ENCODE measurements at places on chromosomes 16 and 17. TPM values are rescaled to one million over a fixed set of nuclear protein-coding genes. Genes with fewer than 3 reads are reported as not detected.

The NKD1 gene
- 15.0 TPM for total RNA-seq

The KRT39 gene
- 0.44 TPM for total RNA-seq

The DDX52 gene
- 39.6 TPM for total RNA-seq

The CMTM2 gene
- not detected for total RNA-seq

The CBX8 gene
- total RNA-seq: 17.4 TPM

The TMEM114 gene
- 5.7 TPM for total RNA-seq

The MT1A gene
- total RNA-seq: not detected

The HS3ST2 gene
- 1.6 TPM for total RNA-seq

The CA7 gene
- total RNA-seq: not detected

The GRAPL gene
- total RNA-seq: 2.6 TPM
